ENCODE measurements at places on chromosomes 3 and 15. TPM values are rescaled to one million over a fixed set of nuclear protein-coding genes. Genes with fewer than 3 reads are reported as not detected.

GRCh38 chr3:72227486-72228070 lies 442.6 kb upstream of the PROK2 start:
- no peaks in the 10 kb centered on the region for H3K27me3 ChIP-seq
- no peak overlapping the region for H3K27ac ChIP-seq
- H3K36me3 ChIP-seq: no peaks in the 10 kb centered on the region
- peaks cover 8% of the 10 kb centered on the region for H3K4me1 ChIP-seq
- H3K4me3 ChIP-seq: no peak overlapping the region
- DNase-seq: no peak

DNA sequence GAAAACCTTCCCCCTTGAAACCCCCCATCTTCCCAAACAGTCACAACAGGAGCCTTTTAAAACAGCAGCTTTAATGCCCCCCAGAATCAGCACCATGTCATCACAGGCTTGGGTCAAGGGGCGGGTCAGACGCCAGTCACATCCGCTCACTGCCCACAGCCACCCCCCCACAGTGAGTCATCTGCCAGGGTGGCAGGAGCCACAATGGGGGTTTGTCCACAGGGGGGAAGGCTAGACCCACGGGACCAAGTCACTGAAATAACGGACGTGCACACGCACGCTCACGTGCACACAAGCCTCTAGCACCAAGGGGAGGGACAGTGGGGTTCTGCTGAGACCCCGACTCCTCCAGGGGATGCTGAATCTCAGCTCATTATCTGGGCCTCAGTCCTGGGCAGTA lies 441 bp upstream of the UCN2 start:
- DNase-seq: peak; percentile 37
- no peaks in the 10 kb centered on the region for H3K36me3 ChIP-seq

- H3K27me3 ChIP-seq: no peaks in the 10 kb centered on the region
- H3K27ac ChIP-seq: no peak overlapping the region
- H3K4me3 ChIP-seq: no peak overlapping the region
- H3K4me1 ChIP-seq: no peaks in the 10 kb centered on the region
These were observed 14.8 kb downstream of the CRYGS start for GRCh38 chr3:186529201-186529999.

DNA sequence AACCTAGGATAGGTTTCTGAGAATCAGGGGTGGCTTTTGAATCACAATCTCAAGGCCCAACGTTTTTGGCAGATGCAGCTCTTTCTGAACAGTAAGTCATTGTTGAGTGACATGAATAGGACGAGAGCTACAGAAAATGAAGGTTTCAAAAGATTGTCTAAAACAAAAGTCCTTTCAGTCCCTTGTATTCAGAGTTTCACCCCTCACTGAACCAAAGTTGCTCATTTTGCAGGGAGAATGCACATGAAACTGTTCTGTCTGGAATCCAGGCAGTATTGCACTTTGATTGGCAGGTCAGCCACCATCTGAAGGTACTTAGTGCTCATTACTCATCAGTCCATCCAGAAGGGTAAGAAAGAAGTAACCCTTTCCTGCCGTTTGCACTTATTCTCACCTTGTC lies 24.1 kb upstream of the RASGRP1 start:
- H3K27ac ChIP-seq: no peak overlapping the region
- no peaks in the 10 kb centered on the region for H3K27me3 ChIP-seq
- no peaks in the 10 kb centered on the region for H3K4me1 ChIP-seq
- no peak overlapping the region for H3K4me3 ChIP-seq
- DNase-seq: no peak
- H3K36me3 ChIP-seq: no peaks in the 10 kb centered on the region

DNA sequence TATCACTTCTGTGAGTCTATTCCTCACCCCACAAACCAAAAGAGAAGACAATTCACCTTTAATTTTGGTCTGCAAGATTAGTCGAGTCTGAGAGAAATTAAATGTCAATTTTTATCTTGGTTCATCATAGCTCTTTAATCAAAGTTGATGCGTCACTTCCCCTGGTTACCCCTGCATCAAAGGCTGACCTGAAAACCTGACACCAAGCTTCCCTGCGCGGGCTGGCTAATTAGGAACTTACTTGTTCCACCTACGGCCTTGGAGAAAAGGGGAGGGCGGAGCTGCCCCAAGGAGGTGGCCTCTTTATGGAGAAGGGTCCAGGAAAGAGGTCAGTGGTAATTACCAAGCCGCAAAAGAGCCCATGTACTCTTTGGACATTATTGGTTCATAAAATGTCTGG lies 218.4 kb downstream of the ARRDC4 start:
- H3K27ac ChIP-seq: no peak overlapping the region
- H3K36me3 ChIP-seq: no peaks in the 10 kb centered on the region
- no peak for DNase-seq

DNA sequence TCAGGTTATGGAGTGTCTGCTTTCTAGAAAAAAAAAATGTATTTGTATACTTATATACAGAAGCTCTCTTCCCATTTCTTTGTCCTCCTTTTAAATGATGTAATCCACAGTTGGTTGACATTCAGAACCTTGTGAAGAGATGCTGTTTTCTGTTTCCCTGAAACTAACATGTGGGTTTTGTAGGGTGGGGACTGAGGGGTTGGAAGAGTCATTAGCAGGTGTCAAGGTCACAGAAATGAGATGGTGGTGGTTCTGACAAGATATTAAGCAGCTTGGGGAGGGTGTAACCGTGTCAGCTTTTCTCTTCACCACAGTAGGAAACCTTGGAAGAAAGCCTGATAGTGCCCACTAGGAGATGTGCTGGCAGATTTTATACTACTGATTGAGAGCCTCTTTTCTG lies 2.4 kb downstream of the RASA2 start:
- no peaks in the 10 kb centered on the region for H3K27me3 ChIP-seq
- H3K27ac ChIP-seq: no peak overlapping the region
- no peaks in the 10 kb centered on the region for H3K36me3 ChIP-seq
- no peak for DNase-seq

SLC28A1 gene
- not detected for total RNA-seq

ABHD17C gene
- total RNA-seq: 81.1 TPM

All from transverse colon (tissue), 4 donors.